Muscle of arm (tissue), 14 donors: ENCODE measurements at places on chromosomes 2 and 18. TPM values are rescaled to one million over a fixed set of nuclear protein-coding genes. Genes with fewer than 3 reads are reported as not detected.

The NMUR1 gene
- polyA plus RNA-seq = 0.19 TPM

GRCh38 chr2:41409328-41409727 is 638.5 kb upstream of the PKDCC start:
- DNase-seq = no peak

The MAP3K19 gene
- not detected for polyA plus RNA-seq

DNA sequence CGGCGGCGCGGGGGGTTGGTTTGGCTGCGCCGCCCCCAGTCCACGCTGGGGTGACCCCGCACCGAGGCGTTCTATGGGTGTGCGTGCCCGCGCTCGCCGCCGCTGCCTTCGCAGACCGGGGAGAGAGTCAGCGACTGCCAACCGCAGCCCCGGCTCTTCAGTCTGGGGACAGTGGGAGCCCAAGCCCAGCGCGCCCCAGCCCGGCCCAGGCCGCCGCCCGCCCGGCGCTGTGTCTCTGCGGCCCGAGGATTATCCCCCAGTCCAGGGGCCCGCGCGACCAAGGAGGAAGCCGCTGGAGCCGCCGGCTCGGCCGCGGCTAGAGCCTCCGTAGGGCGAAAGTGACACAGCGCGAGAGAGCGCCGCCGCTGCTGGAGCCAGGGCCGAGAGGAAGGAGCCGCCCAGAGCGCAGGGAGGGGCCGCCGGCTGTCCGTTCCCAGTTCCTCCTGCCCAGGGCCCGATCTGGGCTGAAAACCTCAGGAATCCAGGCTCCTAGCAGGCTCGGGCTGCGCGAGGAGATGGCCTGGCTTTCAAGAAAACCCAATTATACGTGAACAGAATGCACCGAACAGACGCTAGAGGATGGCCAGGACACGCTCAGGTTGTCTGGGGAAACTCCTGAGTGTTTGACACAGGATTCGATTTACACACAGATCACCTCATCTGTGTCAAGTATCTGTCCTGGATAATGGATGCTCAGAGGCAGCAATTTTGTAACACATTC is 2.4 kb downstream of the CTIF start:
- DNase-seq = peak; percentile 67
